IPS DF 6.9 (cell line): ENCODE measurements at places on chromosomes 11 and 22.

- H3K27me3 ChIP-seq: no peaks in the 10 kb centered on the region
- H3K27ac ChIP-seq: no peak overlapping the region
- H3K36me3 ChIP-seq: no peaks in the 10 kb centered on the region
- no peak overlapping the region for H3K4me3 ChIP-seq
- H3K4me1 ChIP-seq: peaks cover 9% of the 10 kb centered on the region; the same call in 1 of the 2 replicates
Measured at GRCh38 chr11:76280151-76280881, 74.0 kb upstream of the WNT11 start.

- H3K4me1 ChIP-seq: peaks cover 3% of the 10 kb centered on the region; the same call in 1 of the 2 replicates
- H3K27me3 ChIP-seq: no peaks in the 10 kb centered on the region; the same call in 1 of the 2 replicates
- H3K4me3 ChIP-seq: peak overlapping the region; percentile 15; the same call in 1 of the 2 replicates
Measured at GRCh38 chr11:105609341-105609781, 512 bp upstream of the GRIA4 start.

GRCh38 chr22:24303007-24303406 is 32.4 kb downstream of the SPECC1L start:
- no peaks in the 10 kb centered on the region for H3K27me3 ChIP-seq
- H3K4me1 ChIP-seq: no peaks in the 10 kb centered on the region
- no peak overlapping the region for H3K27ac ChIP-seq

DNA sequence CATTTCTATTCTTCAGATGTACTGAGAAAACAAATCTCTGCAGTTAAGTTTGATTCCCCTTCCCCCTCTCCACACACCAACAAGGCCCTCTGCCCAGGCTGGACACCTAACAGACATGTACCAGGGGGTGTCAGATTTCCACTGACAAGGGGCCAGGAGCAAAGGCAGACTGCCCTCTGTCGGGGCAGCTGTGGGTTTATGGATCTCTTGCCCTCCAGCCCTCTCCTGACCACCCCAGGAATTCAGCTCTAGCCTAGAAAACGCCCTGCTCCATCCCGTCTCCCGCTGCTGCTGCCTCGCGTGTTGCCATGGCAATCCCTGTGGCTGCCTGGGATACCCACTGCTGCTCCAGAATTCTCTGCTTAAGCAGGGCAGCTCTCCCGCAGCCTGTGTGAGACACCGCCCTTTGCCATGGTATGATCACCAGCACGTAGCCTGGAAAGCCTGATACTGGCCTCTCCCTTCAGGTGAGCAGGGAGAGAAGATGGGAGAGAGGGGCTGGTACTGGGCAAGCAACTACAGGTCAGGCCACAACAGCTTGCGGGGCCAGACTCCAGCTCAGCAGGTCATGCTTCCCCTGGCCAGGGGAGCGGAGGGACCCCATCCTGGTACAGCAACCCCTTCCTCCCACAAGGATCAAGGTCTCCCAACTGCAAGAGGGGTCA is 41.6 kb downstream of the BUD13 start:
- no peaks in the 10 kb centered on the region for H3K27me3 ChIP-seq
- no peaks in the 10 kb centered on the region for H3K36me3 ChIP-seq
- no peak for DNase-seq
- H3K4me1 ChIP-seq: peaks cover 6% of the 10 kb centered on the region; the same call in 1 of the 2 replicates
- H3K27ac ChIP-seq: no peak overlapping the region
- H3K4me3 ChIP-seq: no peak overlapping the region

- no peak for DNase-seq
- H3K27me3 ChIP-seq: no peaks in the 10 kb centered on the region
- H3K4me1 ChIP-seq: peaks cover 2% of the 10 kb centered on the region; the same call in 1 of the 2 replicates
- no peaks in the 10 kb centered on the region for H3K36me3 ChIP-seq
- no peak overlapping the region for H3K27ac ChIP-seq
Measured at GRCh38 chr22:35128637-35129036, 62.7 kb downstream of the ISX start.

- H3K4me3 ChIP-seq: no peak overlapping the region
- no peaks in the 10 kb centered on the region for H3K36me3 ChIP-seq
- no peak overlapping the region for H3K27ac ChIP-seq
- peaks cover 9% of the 10 kb centered on the region for H3K4me1 ChIP-seq
Measured at GRCh38 chr11:131904756-131905155, 534.3 kb downstream of the NTM start.

- H3K27ac ChIP-seq: no peak overlapping the region
- H3K27me3 ChIP-seq: no peaks in the 10 kb centered on the region
- H3K4me1 ChIP-seq: no peaks in the 10 kb centered on the region
- DNase-seq: no peak
- H3K4me3 ChIP-seq: no peak overlapping the region
Measured at GRCh38 chr11:41050791-41051190, 408.7 kb downstream of the LRRC4C start.

DNA sequence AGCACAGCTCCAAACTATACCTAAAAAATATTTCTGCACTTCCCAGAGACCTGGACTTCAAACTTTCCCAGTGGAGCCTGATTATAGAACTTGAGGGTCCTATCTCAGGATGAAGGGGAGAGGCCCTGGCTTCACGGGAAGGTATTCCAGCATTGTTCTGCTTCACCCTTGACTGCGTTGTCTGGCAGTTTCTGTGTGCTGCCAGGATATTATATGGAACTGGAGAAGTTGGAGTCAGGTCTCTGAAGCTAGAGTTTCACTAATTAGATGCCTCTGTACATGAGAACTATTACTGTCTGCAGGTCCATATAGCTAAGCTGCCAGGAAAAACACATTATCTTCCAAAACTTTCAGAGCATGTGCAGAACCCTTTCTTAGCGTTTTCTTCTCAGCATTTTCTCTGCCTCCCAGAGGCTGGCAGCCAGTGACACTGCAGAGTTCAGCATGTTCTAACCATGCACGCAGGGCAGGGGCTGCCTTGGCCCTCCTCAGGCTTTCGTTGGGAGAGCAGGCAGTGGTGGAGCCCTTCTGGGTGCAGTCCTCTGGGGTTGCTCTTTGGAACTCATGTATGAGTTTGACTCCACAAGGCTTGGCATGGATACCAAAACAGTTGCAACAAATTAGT is 99.3 kb downstream of the CWC15 start:
- H3K36me3 ChIP-seq: peaks cover 13% of the 10 kb centered on the region; the same call in 1 of the 2 replicates
- H3K27ac ChIP-seq: no peak overlapping the region
- H3K4me1 ChIP-seq: no peaks in the 10 kb centered on the region
- no peaks in the 10 kb centered on the region for H3K27me3 ChIP-seq
- DNase-seq: no peak
- no peak overlapping the region for H3K4me3 ChIP-seq

DNA sequence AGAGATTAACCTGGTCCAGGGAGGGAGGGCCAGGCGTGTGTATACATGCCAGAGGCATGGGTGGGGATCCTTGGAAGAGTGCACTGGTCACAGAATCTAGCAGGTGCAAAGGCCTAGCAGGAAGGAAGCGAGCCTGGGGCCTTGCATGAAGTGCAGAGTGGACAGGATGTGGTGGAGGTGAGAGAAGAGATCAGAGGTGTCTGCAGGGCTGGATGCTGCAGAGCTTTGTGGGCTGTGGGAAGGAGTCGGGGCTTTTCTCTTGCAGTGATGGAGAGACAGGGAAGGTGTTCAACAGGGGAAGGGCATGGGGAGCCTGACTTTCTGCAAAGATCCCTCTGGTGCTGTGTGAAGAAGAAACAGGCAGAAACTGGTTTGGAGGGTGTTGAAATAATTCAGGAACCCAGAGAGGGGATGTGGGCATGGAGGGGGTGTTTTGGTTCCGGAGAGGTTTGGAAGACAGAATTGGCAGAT is 2.5 kb upstream of the TPST2 start:
- H3K27me3 ChIP-seq: no peaks in the 10 kb centered on the region
- no peaks in the 10 kb centered on the region for H3K4me1 ChIP-seq
- H3K4me3 ChIP-seq: no peak overlapping the region
- no peaks in the 10 kb centered on the region for H3K36me3 ChIP-seq

DNA sequence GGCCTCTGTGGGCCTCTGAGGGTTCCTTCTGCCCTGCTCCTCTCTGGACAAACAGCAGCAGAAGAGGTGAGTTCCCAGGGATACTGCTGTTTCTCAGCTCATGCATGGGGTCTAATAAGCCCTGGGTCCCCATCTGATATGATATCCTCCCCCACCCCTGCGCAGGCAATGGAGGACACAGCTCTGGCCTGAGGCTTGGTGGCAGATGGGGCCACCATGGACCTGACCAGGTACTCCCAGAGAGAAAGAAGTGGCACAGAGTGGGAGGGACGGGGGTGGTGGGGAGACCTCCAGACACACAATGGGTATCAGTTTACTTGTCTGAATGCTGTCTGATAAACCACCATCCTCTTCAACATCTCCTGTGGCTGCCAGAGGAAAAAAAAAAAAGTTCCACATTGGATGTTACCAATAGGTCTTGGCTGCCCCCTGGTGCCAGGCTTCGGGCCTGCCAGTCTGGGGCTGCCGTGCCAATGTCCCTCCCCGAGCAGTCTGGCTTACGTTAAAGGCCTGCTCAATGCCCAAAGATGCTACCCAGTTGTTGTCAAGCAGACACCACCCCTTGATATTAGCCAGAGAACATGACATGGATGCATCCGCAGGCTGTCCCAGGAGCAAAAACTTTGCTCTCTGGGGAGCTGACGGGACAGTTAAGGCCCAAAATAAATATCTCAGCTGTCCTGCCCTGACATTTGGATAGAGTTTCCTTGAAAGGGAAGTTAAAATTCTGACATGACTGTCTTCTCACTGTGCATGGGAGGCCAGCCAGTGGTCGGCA is 27.9 kb upstream of the ABCC8 start:
- H3K36me3 ChIP-seq: no peaks in the 10 kb centered on the region
- no peaks in the 10 kb centered on the region for H3K27me3 ChIP-seq
- no peaks in the 10 kb centered on the region for H3K4me1 ChIP-seq
- no peak for DNase-seq

DNA sequence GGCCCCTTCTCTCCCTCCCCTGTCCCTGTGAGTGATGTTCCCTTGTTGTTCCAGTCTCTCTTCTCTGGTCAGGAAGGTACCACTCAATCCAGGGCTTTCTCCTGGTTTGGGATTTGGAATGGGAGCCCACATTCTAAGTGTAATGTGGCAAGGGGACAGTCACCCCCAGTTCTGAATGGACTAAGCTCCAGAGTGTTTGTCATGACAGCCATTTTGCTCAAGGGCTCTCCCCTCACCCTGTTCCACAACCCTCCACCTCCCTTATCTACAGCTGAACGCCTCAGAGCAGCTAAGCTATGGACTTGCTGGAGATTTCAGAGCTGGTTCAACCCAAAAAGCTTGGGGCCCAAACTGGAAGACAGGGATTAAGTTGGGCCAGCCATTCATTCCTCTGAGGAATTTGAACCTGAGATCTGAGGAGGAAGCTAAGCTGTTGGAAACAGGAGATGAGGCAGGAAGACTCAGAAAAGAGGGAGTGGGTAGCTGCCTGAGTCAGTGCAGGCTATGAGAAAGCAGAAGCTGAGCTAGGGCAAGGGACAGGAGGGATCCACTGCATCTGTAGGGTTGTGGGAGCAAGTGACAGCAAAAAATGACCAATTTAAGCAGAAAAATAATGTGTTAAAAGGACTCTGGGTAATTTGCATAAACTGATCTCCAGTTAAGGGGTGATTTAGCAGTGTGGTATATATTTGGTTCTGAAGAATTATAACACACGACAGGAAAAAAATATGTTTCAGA is 22.9 kb upstream of the FCHSD2 start:
- H3K27me3 ChIP-seq: no peaks in the 10 kb centered on the region
- no peak overlapping the region for H3K4me3 ChIP-seq
- H3K4me1 ChIP-seq: no peaks in the 10 kb centered on the region
- no peak overlapping the region for H3K27ac ChIP-seq
- DNase-seq: no peak

GRCh38 chr11:57463671-57464538 is 3.6 kb downstream of the RTN4RL2 start:
- DNase-seq: no peak
- H3K27ac ChIP-seq: no peak overlapping the region
- no peaks in the 10 kb centered on the region for H3K36me3 ChIP-seq
- peaks cover 13% of the 10 kb centered on the region for H3K4me1 ChIP-seq
- peaks cover 11% of the 10 kb centered on the region for H3K27me3 ChIP-seq

DNA sequence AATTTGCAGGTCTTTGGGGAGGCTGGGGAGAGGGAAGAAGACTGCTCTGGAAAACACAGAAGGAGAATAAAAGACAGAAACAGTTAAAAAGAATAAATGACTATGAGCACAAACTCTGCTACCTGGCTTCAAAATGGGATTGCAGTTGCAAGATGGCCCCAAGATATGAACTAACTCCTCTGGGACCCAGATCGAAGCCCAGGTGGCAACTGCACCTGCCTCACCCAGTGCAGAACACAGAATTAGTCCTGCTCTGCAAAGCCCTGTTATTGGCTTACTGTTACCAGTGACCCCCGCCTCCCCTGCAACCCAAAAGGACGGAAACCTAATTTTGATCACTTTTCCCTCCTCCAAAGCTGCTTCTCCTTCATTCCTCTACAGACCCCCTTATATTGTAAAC is 35.9 kb upstream of the POU2AF1 start:
- no peak overlapping the region for H3K27ac ChIP-seq
- H3K27me3 ChIP-seq: no peaks in the 10 kb centered on the region
- DNase-seq: no peak
- H3K4me1 ChIP-seq: no peaks in the 10 kb centered on the region

DNA sequence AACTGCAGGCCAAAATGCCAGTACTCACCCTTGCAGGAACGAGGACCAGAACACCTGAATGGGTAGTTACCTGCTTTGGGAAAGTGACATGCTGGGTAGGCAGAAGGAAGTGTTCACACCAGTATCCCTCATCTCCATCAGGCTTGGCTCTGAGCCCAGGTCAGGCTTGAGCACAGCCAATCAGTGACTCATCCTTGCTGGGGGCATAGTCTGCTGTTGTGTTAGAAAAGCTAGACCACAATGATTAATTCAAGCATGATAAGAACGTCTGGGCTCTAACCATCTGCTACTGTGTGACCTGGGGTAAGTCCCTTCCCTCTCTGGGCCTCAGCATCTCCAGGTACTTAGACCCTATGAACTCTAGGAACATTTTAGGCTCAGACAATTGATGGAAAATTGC is 450.4 kb downstream of the MIAT start:
- H3K27ac ChIP-seq: no peak overlapping the region
- no peak overlapping the region for H3K4me3 ChIP-seq
- peaks cover 2% of the 10 kb centered on the region for H3K4me1 ChIP-seq
- H3K27me3 ChIP-seq: no peaks in the 10 kb centered on the region

DNA sequence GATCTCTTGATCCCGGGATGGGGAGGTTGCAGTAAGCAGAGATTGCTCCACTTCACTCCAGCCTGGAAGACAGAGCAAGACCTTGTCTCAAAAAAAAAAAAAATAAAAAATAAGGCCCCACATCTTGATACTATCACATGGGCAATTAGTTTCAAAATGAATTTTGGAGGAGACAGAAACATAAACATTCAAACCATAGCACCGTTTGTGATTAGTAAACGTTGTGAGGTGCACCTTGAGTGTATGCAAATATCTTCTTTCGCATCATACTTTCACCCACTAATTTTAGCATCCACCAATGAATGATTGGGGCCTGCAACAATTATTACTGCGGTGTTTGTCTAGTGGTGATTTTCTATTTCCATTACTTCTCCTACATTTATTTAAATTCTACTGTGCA is 11.0 kb upstream of the SPDYC start:
- no peak for DNase-seq
- no peak overlapping the region for H3K4me3 ChIP-seq
- H3K27me3 ChIP-seq: no peaks in the 10 kb centered on the region

- no peak for DNase-seq
- no peak overlapping the region for H3K27ac ChIP-seq
- peaks cover 5% of the 10 kb centered on the region; the same call in 1 of the 2 replicates for H3K36me3 ChIP-seq
- H3K27me3 ChIP-seq: no peaks in the 10 kb centered on the region
- no peak overlapping the region for H3K4me3 ChIP-seq
- H3K4me1 ChIP-seq: no peaks in the 10 kb centered on the region
Measured at GRCh38 chr11:77371646-77372045, 70.2 kb upstream of the GDPD4 start.
